ENCODE measurements at places on chromosomes 7 and 10.

GRCh38 chr10:78304091-78305045 is 270.7 kb downstream of the RPS24 start:
- peak; percentile 70 for DNase-seq

- DNase-seq = no peak
Observed at GRCh38 chr7:127447326-127447945, 54.9 kb upstream of the ZNF800 start.

DNA sequence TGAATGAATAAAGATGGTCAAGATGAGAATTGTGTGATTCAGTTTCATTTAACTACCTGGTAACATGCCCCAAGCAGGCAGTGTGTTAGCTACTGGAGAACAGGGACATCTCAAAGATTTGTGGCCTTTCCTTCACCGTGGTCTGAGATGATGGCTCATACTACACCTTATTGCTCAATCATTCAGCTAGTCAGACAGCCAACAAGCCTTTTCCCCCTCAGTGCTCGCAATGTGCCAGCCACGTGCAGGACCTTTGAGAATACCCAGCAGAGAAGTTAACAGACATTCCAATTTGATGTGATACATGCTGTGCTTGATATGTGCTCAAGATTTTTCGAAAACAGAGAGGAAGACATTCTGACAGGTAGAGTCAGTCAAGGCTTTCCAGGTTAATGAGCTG is 562.8 kb downstream of the SUGCT start:
- no peak for DNase-seq

- no peak for DNase-seq
Observed at GRCh38 chr7:107446531-107446930, 23.3 kb upstream of the GPR22 start.

GRCh38 chr10:16996530-16996964 is 133.1 kb downstream of the CUBN start:
- DNase-seq = no peak

DNA sequence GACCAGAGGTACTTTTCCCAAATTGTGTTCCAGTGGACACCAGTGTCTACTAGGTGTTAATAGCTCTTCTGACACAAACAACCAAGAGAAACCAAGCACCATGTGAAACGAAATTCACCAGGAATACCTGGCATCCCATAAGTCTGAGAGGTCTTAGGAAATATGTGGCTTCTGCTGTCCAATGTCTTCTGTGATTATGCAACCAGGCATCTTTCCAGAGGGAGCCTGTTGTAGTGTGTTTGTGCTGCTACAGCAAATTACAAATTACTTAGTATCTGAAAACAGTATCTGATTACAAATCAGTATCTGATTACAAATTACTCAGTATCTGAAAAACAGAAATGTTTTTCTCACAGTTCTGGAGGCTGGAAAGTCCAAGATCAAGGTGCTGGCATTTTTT is 133.6 kb upstream of the NPVF start:
- DNase-seq = no peak

DNA sequence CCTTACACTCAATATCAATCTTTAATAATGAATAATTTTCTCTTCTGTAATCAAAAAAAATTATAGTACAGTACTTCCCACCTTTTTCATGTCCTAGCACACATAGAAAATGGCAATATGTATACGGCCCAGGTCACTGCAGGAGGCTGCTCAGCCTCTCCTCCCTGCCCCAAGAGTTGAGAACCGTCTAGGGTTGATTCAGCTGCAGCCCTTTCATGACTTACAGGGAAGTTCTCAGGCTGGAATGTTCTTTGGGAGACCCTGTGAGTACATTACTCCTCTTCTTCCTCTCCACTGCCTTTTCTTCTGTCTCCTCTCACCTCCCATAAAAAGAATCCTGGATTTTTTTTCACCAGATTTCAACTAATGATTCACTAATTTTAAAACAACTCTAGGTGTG is 180.0 kb downstream of the HDAC9 start:
- no peak for DNase-seq

- DNase-seq = no peak
Observed at GRCh38 chr10:23370106-23370505, 25.5 kb upstream of the C10orf67 start.

- no peak for DNase-seq
Observed at GRCh38 chr10:17116193-17116592, 13.4 kb downstream of the CUBN start.

DNA sequence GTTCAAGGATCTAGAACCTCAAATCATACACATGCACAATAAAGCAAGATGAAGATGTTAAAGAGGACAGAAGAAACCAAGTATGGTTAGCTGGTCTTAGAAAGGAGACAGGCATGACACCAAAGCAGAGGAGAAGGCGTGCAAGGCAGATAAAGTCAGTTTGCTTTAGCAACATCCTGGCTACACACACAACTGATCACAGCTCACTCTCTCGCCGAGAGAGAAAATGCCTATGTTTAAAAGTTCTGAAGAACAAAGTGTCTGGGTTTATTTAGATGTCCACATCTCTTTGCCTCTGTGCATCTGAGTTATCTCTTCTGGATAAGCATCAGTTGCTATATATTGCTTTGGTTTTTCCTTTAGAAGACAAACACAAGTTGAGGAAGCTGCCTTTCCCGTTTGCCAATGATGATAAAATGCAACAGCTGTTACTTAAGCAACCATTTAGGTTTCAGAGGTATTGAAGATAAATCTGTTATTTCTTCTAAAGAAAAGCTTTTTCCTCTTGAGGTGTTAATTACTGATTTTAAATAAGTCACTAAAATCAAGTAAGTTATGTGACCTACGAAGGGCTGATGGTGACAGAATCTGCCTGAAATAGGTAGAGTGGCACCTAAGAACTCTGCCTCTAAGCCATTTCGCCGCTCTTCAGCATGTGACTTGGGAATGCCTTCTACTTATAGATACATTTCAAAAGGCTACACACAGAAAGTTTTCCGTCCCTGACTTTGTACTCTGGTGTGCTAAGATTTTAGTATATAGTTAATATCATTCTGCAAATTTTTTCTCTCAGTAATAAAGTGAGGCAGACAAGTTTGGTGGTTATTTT is 146.2 kb upstream of the ASAH2 start:
- no peak for DNase-seq

- no peak for DNase-seq
Observed at GRCh38 chr7:23191022-23191421, 9.2 kb downstream of the NUP42 start.

DNA sequence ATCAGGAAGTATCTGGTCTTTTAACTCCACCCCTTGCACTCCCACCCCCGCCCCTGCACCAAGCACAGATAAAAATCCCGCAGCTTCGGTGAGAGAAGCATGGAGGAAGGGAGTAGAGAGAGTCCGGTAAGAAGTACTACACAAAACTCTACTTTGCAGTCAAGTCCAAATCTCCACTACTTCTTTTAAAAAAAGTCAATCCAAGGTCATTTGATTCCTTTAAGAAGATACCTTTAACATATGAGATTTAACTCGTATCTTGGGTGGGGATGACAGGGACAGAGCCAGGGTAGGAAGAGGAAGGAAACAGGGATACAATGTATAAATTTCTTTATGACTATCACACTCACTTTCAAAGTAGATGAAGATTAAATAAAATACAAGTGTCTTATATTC is 132.1 kb downstream of the NRBF2 start:
- DNase-seq = no peak

DNA sequence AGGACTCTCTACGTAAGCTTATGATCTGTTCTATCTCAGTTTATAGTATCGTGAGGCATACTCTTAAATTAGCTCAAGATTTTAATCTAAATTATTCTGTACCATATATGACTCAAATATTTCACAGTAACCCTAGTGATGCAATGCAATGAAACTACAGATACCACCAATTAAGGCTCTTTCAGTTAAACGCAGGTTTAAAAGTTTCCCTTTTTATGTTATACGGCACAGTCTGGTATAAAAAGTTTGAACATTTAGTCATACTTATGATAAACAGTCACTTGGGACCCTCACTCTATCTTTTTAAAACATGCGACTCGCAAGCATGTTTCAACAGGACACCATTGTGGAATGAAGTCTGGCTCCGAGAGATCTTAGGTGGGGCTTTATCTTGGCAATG is 107.2 kb downstream of the CDK6 start:
- DNase-seq = no peak

DNA sequence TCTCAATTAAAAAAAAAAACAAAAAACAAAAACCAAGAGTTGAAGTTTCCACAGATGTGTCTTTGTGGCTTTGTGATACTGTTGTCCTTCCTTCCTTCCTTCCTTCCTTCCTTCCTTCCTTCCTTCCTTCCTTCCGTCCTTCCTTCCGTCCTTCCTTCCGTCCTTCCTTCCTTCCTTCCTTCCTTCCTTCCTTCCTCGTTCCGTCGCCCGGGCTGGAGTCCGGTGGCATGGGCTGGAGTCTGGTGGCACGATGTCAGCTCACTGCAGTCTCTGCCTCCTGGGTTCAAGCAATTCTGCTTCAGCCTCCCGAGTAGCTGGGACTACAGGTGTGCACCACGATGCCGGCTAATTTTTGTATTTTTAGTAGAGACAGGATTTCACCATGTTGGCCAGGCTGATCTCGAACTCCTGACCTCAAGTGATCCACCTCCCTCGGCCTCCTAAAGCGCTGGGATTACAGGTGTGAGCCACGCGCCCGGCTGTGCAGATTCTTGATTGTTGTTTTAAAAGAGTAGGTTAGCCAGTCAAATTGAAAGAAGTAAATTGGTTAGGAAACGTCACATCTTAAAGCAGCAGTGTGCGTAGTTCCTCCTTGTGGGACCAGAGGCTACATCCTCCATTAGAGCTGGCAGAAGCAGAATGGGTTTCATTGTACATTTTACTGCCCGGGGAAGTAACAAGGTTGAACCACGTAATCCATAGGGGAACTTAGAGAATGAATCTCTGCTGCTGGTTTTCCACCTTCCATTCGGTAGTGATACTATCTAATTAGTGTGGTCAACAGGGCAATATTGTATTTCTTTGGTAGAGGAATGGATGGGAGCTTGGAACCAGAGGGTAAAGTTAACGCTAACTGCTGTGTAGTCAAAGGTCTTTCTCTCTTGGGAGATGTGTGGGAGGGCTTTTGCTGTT is 20.6 kb downstream of the DNAJB6 start:
- DNase-seq = no peak

DNA sequence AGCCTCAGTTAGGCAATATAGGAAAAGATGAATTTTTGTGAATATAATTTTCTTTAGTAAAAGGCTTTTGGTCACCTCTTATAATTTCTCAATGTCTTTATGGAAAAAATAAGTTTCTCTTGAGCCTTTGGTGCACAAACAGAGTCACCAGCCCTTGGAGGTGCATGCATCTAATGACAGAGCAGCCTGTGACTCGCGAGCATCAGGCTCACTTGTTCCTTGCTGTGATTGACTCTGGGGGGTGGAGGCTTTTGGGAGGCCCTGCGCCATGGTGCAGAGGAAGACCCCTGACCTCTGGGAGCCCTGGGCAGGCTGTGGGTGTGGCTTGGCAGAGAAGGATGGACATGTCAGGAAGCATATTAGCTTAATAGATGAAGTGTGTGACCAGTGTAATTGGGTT is 60.2 kb downstream of the FIGNL1 start:
- DNase-seq = no peak

GRCh38 chr7:124680304-124680703 is 85.3 kb downstream of the GPR37 start:
- DNase-seq = no peak

GRCh38 chr10:84291384-84291783 is 37.0 kb upstream of the CCSER2 start:
- DNase-seq = no peak

- DNase-seq = no peak
Observed at GRCh38 chr7:36071605-36072004, 81.4 kb upstream of the EEPD1 start.

GRCh38 chr10:16909961-16910792 is 93.0 kb upstream of the RSU1 start:
- DNase-seq = no peak

DNA sequence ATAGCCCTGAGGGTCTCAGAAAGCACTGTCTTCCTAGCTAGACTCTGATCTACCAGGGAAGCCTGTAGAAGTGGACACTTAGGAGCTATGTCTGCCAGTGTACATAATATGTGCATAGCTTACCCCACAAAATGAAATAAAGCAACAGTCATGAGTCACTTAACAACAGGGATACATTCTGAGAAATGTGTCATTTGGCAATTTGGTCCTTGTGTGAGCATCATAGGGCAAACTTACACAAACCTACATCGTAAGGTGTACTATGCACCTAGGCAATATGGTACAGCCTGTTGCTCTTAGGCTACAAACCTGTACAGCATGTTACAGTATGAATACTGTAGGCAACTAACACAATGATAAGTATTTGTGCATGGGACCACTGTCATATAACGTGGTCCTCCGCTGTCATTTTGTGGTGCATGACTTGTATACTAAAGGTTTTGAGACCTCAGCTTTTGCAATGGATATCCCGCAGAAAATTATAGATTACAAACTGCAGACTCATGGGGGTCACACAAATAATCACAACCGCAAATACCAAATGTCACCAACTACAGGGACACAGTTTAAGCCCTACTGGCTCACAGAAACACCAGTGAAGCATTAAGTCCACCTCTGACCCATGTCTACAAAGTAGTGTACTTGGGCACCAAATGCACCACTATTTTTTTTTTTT is 1.7 kb downstream of the URGCP start:
- DNase-seq = no peak

- DNase-seq = no peak
Observed at GRCh38 chr7:45102785-45103712, 8.4 kb downstream of the TBRG4 start.

GRCh38 chr7:111872450-111873325 is 310.4 kb upstream of the IMMP2L start:
- no peak for DNase-seq

DNA sequence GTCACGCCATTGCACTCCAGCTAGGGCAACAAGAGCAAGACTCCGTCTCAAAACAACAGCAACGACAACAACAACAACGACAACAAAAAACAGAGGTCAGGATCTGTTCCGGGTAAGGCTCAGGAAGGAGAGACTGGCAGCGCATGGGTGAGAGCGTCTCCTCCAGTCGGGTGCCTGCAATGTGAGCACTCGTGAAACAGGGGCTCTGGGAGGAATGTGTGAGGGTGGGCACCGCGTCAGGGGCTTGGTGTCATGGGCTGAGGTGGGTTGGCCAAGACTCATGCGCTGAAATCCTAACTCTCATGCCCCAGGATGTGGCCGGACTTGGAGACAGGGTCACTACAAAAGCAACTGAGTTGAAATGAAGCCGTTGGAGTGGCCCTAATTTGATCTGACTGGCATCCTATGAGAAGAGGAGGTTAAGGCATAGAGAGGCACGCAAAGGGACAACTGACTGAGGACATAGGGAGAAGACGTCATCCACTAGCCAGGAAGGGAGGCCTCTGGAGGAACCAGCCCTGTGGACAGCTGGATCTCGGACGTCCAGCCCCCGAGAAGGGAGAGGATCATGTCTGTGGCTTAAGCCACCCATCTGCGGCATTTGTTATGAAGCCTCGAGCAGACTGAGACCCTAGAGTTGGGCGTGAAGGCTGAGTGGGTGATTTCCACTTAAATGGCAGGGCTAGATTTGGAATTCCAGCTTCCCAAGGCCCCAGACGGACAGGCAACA is 241.5 kb upstream of the PITRM1 start:
- DNase-seq = peak; percentile 80

GRCh38 chr10:86653379-86653778 is 968 bp upstream of the OPN4 start:
- DNase-seq = no peak

GRCh38 chr10:68606918-68607317 is 46.8 kb downstream of the TET1 start:
- DNase-seq = no peak

- no peak for DNase-seq
Observed at GRCh38 chr7:152564656-152565250, 111.2 kb downstream of the XRCC2 start.
